ENCODE measurements at places on chromosomes 11 and 22.

DNA sequence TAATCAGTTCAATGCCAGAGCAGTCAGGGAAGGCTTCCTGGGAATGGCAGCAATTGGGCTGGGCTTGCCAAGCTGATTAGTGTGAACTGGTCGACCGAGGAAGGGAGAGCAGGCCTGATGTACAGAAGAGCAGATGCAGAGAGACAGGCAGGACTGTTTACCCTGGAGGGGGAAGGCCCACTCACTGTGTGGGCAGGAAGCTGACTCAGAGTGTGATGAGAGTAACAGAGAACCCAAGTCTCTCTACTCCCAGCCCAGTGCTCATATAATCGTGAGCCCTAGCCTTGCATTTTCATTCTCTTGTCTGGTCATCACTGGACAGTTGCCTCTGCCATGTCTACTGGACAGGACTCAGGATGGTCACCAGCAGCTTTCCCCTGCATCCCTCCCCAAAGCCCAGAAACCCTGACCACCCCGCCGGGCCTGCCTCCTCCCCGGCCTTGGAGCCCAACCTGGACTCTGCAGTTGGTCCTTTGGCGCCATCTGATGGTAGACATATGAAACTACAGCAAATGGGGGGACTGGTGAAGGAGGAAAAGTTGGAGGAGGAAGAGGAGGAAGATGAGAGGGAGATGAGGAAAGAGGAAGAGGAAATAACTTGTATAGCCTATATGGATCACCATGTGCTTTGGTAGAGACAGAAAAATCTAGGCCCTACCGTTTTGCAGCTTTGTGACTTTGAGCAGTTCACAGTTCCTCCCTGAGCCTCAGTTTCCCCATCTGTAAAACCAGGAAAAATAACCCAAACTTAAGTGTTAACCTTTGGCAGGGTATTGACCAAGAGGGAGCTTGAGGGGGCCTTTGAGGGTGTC is 43.4 kb upstream of the PRDM11 start:
- DNase-seq = peak; percentile 65

DNA sequence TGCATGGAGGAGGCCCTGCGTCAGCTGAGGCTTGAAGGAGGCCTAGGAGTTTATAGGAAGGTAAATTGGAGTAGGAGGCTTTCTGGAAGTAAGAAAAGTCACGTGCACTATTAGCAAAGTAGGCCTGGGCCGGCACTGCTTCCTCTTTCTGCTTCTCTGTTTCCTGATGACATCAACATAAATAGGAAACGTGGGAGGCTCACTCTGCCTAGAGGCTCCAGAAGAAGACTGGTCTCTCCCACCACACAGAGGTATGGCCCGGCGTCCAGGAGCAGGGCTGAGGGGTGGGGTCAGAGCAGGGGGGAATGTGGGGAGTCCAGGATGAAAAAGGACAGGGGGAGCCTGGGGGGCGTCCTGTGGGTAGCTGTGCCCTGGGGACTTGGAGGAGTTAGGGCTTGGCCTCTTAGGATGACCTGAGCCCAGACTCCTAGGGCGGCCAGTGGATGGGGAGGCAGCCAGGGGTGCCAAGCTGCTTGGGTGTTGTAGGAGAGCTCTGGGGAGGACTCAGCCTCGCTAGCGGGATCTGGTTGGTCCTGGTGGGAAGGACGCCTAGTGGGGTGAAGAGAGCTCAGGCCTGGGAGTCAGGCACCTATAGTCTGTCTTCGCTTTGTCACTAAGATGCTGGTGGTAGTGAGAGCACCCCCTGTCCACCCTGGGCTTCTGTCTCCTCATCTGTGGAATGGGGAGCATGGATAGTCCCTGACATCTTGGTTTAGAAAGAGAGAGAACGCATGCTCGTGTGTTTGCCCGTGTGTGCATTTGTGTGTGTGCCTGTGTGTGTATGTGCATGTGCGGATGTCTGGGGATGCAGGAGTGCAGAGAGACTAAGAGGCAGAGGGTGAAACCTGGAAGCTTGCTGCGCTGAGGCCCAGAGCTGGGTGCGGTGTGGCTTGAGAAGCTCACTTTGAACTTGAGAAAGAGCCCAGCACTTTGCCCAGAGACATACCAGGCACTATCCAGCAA is at the start of gene CSF2RB:
Gene CSF2RB, plus strand, starts transcription at position 202 of the 963 bp plus-strand sequence. CDS start 8,580 bp downstream, outside the sequence.
- DNase-seq = no peak

- no peak for DNase-seq
Observed at GRCh38 chr11:121651257-121651605, 198.5 kb upstream of the SORL1-AS1 start.

DNA sequence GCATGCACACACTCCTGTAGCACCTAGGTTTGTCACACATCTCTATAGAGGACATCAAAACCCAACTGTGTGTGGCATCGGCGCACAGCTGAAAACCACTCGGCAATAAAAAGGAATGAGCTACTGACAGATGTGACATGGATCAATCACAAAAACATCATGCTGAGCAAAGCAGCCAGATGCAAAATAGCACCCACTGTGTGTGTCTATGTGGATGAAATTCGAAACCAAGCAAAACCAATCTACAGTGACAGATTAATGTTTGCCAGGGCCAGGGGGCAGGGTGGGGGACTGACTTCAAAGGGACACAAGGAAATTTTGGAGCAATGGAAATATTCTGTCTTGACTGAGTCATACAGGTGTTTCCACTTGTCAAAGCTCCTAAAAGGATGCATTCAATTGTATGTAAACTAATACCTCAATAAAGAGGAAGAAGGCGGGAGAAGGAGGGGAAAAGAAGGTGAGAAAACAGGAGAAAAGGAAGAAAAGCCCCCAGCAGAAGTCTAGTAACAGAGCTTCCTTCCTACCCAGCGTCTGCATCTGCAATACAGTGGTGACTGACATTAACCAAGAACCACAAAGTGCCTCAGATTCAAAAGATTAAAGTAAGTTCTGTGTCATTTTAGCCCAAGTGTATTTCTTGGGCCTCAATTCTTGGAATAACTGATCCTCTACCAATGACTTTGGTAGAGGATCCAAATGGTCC is 49.8 kb downstream of the PACSIN2 start:
- DNase-seq = no peak

DNA sequence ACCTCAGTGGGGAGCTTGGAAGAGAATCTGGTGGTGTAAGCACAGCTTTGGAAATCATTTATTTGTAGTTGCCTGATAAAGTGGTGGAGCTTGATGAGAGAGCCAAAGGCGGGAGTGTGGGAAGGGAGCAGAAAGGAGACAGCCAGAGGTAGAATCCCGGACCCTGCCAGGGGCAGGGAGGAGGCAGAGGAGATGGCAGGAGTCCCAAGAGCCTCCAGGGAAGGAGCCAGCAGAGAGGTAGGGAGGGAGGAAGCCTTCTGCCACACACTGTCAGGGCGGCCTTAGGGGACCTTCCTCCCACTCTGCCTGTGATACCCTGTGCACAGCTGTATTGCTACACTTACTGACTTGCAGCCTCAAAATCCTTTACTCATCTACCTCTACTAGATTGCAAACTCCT is 15.4 kb downstream of the SCUBE2 start:
- no peak for DNase-seq

Measured in HAP-1 (cell line).